ENCODE measurements at places on chromosomes 16 and 17.
A peak's percentile ranks its signal among the peaks of the same experiment; 100 is the strongest.

GRCh38 chr17:69406941-69407340, 7.6 kb upstream of the MAP2K6 start:
- DNase-seq, result no peak

DNA sequence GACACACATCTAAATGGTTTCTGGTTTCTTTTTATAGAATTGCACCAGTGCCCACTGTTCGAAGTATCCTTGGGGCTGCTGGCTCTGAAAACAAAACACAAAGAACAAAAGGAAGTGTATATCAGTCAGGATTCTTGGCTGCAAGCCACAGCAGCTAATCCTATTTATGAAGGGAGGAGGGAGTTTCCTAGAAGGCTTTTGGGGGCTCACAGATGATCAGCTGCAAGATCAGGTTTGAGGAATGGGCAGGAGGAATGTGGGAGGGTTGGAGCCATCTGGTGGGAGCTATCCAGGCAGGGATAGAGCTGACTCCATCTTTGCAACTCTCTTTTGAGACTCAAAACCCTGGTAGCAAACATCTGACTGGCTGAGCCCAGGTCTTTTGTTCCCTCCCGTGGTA, 118.3 kb upstream of the EEF2KMT start:
- DNase-seq, result no peak

DNA sequence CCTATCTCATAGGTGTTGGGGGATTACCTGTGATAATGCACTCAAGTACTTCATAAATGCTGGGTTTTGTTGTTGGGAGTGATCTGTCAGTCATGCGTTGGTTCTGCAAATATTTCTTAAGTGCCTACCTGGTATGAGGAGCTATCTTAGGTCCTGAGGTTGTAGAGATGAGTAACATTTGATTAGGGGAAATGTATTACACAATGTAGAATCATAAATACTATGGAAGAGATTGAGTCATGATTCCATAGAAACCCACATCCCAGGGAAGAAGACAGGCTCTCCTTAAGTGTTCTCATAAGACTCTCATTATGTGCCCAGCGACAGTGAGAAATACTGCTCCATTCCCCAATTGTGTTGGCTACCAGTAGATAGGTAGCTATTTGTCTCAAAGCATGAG, 240.1 kb downstream of the FTO start:
- no peak for DNase-seq

GRCh38 chr16:72120026-72120425, 26.4 kb downstream of the DHX38 start:
- DNase-seq, result no peak

DNA sequence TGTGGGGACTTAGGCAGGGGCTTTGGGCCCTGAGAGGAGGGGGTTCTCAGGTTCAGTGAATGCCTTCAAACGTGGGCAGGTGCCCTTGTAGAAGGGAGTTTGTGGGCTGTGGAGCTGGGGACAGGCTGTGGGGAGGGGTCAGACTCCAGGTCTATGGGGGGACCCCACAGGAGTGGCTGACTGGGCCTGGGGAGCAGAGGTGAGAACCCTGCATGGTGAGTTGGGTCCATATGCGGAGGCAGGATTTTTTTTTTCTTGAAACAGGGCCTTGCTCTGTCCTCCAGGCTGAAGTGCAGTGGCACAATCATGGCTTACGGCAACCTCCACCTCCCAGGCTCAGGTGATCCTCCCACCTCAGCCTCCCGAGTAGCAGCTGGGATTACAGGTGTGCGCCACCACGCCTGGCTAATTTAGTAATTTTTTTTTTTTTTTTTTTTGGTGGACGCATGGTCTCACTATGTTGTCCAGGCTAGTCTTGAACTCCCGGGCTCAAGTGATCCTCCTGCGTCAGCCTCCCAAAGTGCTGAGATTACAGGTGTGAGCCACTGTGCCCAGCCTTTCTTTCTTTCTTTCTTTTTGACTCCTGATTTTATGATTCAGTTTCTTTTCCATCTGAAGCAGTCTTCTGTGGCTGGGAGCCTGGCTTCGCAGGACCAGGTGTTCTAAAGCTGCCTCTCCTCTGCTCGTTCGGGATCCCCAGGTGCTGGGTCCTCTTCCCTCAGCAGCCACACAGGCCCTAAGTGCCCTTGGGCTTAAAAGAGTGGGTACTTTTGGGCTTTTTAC, 19.0 kb upstream of the ADCY7 start:
- no peak for DNase-seq

DNA sequence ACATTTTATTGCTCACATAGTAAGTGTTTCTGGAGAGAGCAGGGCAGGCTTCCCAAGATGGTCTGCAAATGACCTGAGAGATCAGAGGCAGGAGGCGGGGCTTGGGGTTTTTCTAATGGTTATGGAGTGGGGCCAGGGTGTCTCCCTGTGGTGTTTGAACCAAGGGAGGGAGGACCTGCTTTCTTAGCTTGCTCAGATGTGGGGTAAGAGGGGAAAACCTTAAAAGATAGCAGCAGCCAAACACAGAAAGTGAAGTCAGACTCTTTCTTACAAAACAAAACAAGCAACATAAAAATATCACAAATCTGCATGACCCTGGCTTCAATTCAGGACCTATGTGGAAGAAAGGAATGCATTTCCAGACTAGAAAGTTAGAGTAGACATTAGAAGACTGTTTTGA, 22.9 kb upstream of the DNAJA2 start:
- no peak for DNase-seq

GRCh38 chr16:19066988-19067348, 446 bp upstream of the COQ7 start:
- no peak for DNase-seq

GRCh38 chr16:56270828-56271227, 79.5 kb downstream of the GNAO1 start:
- no peak for DNase-seq

- peak; percentile 91 for DNase-seq
Measured at GRCh38 chr17:15262291-15263205, 2.6 kb downstream of the PMP22 start.

DNA sequence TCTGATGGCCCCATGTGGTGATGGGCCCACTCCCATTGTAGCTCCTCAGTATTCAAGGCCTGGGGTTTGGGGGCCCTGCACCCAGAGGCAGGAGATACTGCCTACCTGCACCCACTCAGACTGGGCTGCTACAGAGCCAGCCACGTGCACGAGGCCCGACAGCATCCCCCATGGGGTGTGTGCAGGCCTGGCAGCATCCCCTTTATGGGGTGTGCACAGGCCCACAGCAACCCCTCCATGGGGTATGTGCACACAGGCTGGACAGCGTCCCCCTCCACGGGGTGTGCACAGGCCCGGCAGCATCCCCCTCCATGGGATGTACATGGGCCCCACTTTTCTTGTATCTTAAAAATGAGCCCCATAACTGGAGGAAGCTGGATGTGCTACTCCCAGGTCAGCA, 156.0 kb downstream of the RBFOX3 start:
- DNase-seq, result no peak

- DNase-seq, result peak; percentile 30
Measured at GRCh38 chr17:338442-339192, 14.0 kb downstream of the RPH3AL start.

GRCh38 chr16:78175287-78175686, 75.8 kb downstream of the WWOX start:
- no peak for DNase-seq

DNA sequence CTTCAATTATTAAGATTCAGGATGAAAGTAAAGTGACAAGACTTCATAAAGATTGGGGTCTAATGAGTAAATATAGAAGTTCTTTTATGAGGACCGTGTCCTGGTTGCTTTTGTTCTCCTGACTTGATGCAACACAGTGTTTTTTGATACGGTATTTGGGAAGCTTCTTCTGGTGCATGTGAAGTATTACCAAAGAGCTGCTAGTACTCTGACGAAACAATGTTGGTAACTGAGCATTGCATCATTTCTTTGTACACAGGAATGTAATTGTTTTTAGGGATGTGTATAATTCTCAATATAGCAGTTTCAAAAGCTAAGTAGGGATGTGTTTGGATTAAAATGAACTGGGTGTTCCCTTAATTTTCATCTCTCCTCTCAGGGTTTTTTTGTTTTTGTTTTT, 15.9 kb downstream of the KPNB1 start:
- no peak for DNase-seq

DNA sequence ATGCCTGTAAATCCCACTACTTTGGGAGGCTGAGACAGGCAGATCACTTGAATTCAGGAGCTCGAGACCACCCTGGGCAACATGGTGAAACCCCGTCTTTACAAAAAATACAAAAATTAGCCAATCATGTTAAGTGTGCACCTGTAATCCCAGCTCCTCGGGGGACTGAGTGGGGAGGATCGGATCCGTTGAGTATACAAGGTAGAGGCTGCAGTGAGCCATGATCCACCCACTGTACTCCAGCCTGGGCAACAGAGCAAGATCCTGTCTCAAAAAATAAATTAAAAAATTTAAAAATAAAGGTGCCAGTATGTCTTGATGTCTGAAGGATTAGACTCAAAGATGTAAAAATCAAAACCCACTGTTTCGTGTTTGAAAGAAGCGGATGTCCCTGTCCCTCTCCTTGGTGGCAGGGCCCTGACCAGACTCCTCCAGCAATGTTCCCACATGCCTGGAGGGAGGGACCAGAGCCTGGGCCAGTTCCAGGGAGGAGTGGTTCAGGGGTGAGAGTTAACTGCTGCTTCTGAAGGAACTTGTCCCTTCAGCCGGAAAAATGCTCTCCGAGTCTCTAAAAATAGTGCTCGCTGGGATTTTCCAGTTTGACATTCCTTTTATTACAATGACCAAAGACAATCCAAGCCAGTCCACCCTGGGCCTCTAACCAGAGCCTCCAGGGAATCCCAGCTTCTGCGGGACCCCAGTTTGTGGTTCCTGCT, 9.4 kb upstream of the CMTM4 start:
- DNase-seq, result peak; percentile 76

- DNase-seq, result no peak
Measured at GRCh38 chr16:27511657-27512448, 37.9 kb downstream of the GTF3C1 start.

GRCh38 chr17:50203086-50203485, 1.7 kb upstream of the COL1A1 start:
- DNase-seq, result no peak

- no peak for DNase-seq
Measured at GRCh38 chr17:51914577-51914976, 243.9 kb downstream of the CA10 start.

- no peak for DNase-seq
Measured at GRCh38 chr17:42535155-42536047, 640 bp upstream of the NAGLU start.
